ENCODE measurements at places on chromosomes 2 and 18. TPM values are rescaled to one million over a fixed set of nuclear protein-coding genes. Genes with fewer than 3 reads are reported as not detected.

The C2orf81 gene
- total RNA-seq = 1.5 TPM

The TFPI gene
- total RNA-seq = 135 TPM

The NPHP1 gene
- total RNA-seq = 5.1 TPM

The NT5DC4 gene
- not detected for total RNA-seq

The FAM237A gene
- not detected for total RNA-seq

The RASGRP3 gene
- 1.3 TPM for total RNA-seq

The RGPD3 gene
- total RNA-seq = 0.29 TPM

The NPPC gene
- not detected for total RNA-seq

Measured in smooth muscle cell of trachea (primary cell).